ENCODE measurements at places on chromosomes 2 and 18.

DNA sequence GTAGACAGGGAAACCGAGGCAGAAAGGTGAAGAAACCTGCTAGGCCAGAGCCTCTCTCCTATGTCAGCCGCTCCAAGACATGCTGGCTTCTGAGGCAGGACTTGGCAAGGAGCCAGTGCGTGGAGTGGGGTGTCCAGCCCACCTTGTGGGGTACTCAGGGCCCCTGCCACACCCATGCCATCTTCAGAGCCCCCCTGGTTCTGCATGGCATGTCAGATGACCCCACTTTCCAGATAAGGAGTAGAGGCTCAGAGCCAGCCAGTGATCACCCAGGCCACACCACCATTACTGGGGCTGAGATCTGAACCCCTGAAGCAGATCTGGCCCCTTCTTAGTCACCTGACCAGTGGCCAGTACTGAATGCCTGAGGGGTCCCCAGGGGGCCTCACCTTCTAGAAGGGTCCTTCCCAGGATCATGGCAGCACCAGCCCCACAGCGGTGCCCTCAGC, 14.7 kb downstream of the CROCC2 start:
- DNase-seq, result no peak

DNA sequence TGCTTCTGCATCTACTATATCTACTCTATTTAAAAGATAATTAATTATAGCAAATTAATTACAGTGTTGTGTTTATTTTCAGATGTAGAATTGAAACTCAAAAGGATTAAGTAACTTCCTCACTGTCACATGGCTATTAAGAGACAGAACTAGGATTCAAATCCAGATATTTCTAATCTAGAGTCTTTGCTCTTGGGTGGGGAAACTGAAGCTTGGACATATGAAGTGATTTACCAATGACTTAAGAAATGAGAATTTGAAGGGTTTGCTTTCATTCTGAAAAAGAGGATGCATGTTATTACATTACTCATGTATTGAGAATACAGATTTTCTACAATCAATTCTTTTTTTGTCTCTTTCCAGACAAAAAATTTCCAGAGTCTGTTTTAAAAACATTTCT, 191.5 kb upstream of the SMAD7 start:
- DNase-seq, result no peak

DNA sequence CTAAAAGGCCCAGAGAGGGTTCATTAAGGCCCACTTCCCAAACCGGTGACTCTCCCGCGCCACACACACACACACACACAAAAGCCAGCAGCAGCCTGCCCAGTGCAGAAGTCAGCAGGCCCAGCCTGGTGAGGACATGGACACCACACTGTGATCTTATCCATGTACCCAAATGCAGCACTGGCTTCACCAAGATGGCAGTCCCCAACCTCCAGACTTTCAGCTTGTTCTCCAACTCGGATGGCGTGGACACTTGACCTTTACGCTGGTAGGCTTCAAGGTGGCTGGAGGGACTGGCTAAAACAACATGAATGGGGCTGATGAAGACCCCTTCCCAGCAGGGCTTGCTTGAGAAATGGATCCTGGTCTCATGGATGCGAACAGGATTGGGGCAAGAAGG, 50.4 kb downstream of the TNS1 start:
- no peak for DNase-seq

GRCh38 chr2:111196435-111196834, 75.7 kb downstream of the BCL2L11 start:
- no peak for DNase-seq
